ENCODE measurements at places on chromosomes 2 and 18. TPM values are rescaled to one million over a fixed set of nuclear protein-coding genes. Genes with fewer than 3 reads are reported as not detected.

Gene SLC16A14
- polyA plus RNA-seq = 4.9 TPM

Gene AOX1
- polyA plus RNA-seq = 140 TPM

Gene SLC5A7
- polyA plus RNA-seq = 0.95 TPM

Gene POTEI
- not detected for polyA plus RNA-seq

Gene ZBTB7C
- polyA plus RNA-seq = 4.6 TPM

Gene ASPRV1
- polyA plus RNA-seq = 1.9 TPM
